Fibroblast of the conjunctiva (primary cell): ENCODE measurements at places on chromosomes 7 and 10.
A peak's percentile ranks its signal among the peaks of the same experiment; 100 is the strongest.

- no peak for DNase-seq
These were observed 1.9 kb downstream of the BUB3 start for GRCh38 chr10:123156078-123156477.

GRCh38 chr7:11078247-11078834 is 104.7 kb downstream of the PHF14 start:
- no peak for DNase-seq

DNA sequence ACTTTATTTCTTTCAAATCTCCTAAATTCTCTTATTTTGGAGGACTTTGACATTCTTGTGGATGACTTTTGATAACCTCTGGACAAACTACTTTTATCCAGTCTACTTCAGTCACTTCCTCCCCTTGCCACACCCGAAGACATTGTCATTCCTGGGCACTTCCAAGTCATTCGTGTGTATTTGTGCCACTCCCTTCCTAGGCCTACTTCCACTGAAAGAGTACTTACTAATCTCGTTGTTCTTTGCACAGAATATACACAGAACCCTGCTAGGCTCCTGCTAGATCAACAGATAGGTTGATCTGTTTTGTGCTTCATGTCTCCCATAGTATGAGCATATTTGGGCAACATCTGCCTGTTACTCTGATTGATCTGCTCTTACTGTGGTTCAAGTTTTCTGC is 355.4 kb downstream of the HGF start:
- no peak for DNase-seq

GRCh38 chr10:51389415-51390321 is 309.7 kb downstream of the CSTF2T start:
- peak; percentile 93 for DNase-seq

- no peak for DNase-seq
These were observed 14.8 kb upstream of the WAPL start for GRCh38 chr10:86536294-86536861.

DNA sequence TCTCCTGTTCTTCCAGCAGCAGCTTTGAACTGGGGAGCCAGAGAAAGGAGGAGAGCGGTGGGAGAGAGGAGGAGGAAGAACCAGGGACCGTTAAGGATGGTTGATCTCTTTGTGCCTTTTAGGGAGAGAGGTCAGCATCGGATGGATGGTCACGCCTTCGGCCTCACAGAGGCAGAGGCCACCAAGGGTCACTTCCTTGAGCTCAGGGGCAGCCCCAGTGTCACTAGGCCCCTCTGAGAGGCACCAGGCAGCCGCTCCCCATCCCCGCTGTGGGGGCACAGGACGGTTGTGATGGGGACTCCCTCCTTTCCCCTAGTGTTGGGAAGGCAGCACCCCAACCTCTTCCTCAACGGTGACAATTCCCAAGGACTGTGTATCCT is 121.4 kb downstream of the DNAJB6 start:
- DNase-seq: no peak

GRCh38 chr7:46174196-46174580 is 253.1 kb upstream of the IGFBP3 start:
- DNase-seq: no peak

- DNase-seq: no peak
These were observed 3.3 kb downstream of the NPS start for GRCh38 chr10:127552446-127552845.

DNA sequence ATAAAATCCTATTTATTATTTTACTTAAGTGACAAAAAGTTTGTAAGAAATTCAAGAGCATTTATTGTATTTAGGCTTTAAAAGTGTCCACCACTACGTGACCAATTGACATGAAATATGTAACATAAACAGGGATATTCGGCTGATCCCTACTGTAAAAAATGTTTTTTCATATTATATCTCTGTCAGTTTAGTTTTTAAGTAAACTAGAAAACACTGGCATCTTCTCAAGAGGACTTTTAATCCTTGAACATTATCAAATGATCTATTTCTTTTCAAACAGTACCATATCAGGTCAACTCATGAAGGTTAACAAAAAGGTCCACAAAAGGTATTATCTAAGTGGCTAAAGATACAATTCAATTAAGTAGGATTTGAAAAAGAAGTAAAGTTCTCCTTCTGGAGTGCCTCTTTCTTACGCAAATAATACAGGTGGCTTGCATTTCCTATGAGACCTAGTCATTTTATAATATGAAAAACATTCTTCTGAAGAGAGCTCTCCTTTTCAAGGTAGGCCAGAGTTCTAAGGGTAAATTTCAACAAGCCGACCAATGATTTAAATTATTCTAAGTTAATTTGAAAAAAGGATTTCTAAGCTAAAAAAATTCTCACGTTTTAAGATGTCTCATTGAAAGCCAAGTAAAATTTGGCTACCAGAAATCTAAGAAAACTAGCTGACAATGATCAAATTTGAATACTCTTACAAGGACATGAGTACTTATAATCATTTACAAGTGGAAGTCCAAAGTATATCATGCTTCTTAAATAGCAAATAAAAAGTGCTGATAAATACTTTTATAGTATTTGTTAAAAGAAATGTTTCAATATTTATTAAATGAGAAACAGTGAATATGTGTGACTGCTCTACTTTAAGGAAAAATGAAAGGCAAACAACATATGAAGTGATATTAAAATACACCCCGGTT is 133.5 kb downstream of the NRBF2 start:
- no peak for DNase-seq

DNA sequence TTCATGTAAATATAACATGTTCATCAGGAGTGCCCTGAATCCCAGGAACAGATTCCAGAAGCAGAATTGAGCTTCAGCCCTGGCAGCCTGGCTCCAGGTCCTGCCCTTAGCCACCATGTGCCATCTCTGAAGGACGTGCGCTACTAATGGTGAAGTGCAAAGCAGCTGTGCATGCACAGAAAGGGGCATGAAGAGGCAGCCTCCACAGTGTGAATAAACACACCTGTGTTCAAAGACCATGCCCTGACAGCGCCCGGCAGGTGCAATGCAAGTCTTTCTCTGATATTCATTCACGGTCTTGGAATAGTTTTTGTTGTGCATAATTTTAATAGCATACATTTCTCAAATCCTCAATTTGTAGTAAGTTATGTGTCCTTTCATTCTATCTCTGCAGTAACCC is 250.4 kb upstream of the TCERG1L start:
- DNase-seq: no peak

GRCh38 chr7:69935107-69935506 is 336.8 kb downstream of the AUTS2 start:
- DNase-seq: no peak

DNA sequence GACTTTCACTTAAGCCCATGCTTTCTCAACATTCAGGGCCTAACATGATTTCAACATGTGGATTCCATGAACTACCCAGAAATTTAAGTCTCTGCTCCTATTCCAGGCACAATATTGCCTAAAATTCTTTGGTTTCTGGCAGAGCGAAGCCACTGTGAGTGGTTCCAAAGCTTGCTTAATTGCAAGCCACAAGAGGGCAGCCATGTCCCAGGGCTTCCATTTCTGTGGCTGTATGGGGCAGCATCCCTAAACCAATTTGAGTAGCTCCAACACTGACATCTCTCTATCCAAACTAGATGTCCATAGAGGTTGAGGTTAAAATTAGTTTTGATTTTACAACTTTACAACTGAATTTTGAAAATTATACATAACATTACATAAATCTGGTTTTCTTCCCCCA is 56.3 kb upstream of the MDFIC start:
- peak; percentile 59 for DNase-seq
